NCI-H1105 treated with DMSO at 0.1 percent for 48 hours (cell line): ENCODE measurements at places on chromosomes 6 and 20.

DNA sequence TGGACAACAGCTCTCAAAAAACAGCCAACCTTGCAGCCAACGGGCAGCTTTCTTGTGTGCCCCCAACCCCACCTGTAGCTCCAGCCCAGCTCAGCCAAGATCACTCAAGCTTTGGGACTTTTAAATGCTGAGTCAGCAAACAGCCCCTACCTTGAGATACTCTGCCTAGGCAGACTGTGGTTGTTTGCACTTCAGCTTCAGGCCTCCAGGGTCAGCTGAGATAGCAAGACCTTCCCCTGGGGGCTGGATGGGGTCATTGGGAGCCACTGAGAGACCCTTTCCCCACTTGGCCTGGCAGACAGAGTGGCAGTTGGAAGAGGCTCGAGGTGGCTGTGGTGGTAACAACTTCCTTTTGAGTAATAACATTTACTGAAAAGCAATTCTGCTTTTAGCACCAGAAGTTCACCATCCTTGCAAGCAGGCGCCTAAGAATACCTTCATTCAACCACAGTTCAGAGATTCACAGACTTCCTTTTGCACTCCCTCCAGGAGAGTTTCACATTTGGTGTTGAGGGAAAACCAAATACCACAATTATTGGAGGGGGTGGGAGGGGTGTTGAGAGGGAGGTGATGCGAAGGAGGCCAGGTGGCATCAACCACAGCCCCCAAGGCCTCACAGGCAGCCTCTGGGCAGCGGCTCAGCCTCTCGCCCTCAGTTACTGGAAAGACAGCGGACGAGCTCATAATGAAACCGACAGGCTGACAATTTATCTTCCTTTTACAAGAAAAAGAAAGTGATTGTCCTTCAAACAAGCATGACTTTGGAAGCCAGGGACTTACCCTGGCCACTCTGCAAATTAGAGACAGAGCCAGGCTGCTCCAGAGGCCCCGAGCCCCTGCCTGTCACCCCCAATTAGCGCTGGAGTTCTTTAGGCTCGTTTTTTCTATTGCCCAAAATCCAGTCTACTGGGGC lies 148.1 kb downstream of the CEBPB start:
- DNase-seq = no peak

GRCh38 chr6:73308712-73309534 lies 45.2 kb downstream of the DPPA5 start:
- no peak for DNase-seq

DNA sequence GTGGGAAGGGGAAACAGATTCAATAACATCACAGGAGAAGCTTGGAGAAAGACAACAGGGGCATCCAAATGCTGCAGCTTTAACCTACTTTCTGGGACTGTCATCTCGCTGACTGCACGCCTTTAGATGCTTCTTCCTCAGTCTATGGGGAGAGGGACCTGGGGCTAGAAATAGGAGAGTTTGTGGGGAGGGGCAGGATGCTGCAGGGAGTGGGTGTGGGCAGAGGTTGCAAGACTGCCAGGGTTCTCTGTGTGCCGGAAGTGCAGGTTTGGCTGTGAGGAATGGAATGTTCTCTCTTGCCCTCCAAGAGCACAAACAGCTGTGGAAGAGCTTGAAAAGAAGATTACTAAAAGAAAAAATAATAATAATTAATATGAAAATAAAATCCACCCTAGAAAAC lies 93.2 kb downstream of the FOXO3 start:
- DNase-seq = no peak

DNA sequence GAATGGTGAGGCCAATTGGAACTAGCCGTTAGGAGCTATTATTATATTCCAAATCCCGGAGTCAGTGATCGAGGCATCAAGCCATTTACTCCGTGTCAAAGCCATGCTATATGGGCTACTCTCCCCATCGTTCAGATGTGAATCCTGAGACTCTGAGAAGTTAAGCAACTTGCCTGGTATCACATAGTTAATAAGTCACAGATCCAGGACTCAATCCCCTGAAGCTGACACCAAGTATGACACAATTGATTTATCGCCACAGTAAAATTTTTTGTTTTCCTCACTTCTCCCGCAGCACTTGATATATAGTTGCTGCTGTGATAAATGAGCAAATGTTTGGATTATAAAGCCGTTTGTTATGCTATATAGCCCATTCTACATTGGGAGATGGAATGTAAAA lies 50.8 kb upstream of the TSHZ2 start:
- no peak for DNase-seq

GRCh38 chr6:1709234-1709641 lies 99.5 kb downstream of the FOXC1 start:
- no peak for DNase-seq

GRCh38 chr6:65289491-65289890 lies 417.5 kb downstream of the EYS start:
- no peak for DNase-seq

DNA sequence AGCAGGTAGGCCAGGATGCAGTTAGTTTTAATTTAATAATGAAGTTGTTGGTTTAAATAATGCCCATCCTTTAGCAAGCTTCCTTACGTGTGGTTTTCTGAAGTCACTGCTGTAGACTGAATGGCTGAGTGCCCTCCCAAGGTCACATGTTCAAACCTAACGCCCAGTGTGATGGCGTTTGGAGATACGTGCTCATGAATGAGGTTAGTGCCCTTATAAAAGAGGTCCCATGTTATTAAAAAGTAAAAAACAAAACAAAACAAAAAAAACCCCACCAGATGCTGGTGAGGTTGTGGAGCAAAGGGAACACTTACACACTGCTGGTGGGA lies 16.3 kb downstream of the LRP11 start:
- no peak for DNase-seq

DNA sequence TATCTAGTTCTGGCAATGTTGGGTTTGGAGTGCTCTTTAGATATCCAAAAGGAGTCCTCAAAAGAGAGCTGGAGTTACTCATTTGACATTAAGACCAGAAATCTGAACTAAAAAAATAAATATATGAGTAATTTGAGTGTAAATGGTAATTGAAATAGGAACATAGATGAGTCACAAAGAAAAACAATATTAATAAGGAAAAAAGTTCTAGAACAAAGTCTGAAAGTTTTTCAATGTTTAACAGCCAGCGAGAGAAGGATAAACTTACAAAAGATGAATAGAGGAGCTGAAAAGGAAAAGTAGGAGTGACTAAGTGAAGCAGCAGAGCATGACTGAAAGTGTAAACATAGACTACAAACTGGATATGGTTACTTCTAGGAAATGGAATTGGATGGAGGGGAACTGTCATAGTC lies 46.8 kb downstream of the EPM2A start:
- no peak for DNase-seq

DNA sequence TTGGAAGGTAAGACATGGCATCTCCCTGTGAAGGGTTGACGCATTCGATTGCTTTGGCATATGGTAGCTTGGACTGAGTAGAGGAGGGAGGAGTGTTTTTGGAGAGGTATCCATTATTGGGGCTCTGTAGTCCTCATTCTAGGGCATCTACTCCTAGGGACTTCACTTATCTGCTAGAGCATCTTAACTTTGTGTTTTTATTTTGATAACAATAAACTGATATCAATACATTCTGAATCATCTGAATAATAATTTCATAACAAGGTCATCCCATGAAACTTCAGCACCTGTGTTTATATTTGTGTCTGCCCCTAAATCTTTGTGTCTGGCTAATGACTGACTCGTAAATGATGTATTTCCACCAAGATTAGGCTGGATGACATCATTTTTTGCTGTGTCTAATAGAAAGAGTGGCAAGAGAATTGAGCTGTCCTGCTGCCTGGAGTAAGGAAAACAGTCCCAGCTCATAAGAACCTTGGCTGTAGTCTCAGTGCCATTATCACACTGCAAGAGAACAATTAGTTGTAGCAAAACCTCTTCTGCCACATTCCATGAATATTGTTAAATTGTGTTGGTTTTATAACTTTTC lies 288.5 kb downstream of the PRL start:
- DNase-seq = no peak

- no peak for DNase-seq
These were observed 87.8 kb downstream of the SLC16A10 start for GRCh38 chr6:111175109-111175508.

GRCh38 chr6:4607793-4608192 lies 168.4 kb upstream of the CDYL start:
- DNase-seq = no peak
